ENCODE measurements at places on chromosomes 5 and 9.

GRCh38 chr5:2459251-2459650 is 292.2 kb downstream of the IRX2 start:
- DNase-seq = no peak

- DNase-seq = no peak
Observed at GRCh38 chr5:270340-270739, 1.1 kb upstream of the PDCD6 start.

DNA sequence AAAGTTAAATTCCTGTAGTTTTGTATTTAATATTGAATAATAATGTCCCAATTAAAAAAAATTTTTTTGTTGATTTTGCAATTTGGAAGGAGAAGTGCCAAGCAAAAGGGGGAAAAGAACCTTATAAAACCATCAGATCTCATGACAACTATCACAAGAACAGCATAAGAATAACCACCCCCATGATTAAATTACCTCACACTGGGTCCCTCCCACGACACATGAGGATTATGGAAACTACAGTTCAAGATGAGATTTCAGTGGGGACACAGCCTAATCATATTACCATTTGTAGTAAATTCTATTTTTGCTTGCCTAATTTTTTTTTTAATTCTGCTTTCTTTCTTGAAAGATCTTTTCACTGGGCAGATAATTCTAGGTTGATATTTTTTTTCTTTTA is 33.4 kb upstream of the FCHO2 start:
- DNase-seq = no peak

DNA sequence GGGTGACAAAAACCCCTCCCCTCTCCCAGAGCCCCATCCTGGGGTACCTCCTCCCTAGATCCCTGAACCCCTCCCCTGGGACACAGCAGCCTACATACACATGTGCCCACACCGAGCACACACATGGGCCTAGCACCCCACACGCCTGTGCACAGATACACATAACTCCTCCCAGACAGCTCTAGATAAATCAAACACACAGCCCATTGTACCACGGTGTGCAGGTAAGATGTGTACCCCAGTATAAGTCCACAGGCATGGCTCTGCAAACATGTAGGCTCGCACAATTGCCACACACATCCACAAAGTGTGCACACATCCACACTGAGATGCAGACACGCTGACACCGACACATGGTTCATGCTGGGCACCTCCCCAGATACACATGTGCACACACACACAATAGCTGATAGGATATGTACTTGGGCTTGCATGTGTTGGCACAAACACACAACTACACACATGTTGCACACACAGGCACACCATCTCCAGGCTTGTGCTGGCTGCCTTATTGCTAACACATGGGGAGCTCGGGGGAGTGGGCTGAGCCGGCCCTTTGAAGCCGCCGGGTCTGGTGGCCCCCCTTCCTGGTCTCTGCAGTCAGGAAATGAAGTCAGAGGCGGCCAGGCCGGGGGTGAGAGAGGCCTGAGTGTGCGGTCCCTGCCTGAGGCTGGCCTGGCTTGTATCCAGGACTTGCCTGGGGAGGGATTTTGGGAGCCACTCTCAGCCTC is 30.2 kb downstream of the GOLGA2 start:
- DNase-seq = no peak

DNA sequence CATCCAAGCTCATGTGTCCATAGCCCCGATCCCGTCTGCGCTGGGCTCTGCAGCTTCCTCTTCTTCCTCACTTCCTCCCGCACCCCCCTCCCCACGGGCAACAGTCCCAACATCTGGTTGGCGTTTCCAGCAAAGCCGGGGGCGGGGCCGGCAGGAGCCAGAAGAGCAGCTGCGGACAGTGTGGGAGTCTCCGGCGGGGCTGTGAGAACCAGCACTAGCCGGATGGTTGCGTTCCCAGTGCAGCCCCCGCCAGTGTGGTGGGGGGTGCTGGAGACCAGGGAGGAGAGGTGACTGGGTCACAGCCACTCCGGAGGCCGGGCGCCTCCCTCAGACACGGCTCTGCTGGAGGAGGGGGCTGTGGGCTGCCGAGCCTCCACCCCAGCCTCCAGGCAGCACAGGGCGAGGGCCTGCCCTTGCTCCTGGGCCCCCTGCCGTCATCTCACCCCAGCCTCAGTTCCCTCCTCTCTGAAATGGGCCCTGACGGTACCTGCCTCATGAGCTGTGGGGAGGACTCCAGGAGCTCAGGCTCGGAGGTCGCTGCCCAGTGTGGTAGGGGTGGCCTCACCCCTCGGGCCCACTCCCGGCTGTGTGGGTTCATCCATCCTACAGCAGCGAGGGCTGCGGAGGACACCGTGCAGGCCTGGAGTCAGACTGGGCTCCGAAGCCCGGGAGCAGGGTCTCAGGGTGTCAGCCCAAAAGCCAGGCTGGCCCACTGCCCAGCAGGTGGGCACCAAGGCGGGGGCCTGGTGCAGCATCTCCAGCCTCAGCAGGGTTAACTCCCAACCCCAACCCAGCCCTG is 41.5 kb upstream of the NOTCH1 start:
- no peak for DNase-seq

DNA sequence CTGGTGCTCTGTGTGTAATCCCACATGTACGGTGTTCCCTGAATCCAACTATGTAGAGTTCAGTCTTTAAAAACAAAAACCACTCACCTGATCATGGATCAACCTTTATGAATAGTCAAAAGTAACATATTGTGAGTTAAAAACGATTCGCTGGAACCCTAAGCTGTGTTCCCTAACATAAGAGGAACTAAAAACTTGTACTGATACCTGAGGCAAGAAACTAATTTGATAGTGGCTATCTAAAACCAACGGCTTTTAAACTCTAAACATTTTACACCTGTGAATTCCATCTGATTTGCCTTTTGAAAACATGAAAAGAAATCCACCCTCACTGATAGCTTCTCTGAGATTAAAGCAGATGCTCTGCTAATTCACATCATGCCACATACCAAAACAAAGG is 101.5 kb downstream of the DEPDC1B start:
- DNase-seq = no peak

DNA sequence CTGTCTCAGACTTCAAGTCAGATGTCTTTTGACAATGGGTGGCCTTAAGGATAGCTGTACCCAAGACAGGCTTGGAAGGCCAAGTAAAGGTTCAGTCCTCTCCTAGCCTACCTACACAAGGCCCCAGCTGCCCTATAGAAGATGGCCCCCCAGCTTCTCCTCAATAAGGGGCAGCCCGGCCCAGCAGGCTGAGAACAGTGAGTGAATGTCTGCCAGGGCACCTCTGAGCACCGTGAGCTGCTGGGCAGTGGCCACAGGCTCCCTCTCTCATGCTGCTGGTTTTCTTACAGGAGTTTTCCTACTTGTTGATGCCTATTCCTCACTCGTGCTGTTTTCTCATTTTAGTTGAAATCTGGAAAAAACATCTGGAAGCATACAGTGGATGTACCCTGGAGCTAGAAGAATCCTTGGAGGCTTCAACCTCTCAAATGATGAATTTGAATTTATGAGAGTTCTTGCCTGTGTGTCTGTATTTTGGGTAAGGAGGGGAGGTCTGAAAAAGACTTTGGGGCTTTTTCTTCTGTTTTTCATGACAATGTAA is 40.1 kb downstream of the SECISBP2 start:
- DNase-seq = no peak

DNA sequence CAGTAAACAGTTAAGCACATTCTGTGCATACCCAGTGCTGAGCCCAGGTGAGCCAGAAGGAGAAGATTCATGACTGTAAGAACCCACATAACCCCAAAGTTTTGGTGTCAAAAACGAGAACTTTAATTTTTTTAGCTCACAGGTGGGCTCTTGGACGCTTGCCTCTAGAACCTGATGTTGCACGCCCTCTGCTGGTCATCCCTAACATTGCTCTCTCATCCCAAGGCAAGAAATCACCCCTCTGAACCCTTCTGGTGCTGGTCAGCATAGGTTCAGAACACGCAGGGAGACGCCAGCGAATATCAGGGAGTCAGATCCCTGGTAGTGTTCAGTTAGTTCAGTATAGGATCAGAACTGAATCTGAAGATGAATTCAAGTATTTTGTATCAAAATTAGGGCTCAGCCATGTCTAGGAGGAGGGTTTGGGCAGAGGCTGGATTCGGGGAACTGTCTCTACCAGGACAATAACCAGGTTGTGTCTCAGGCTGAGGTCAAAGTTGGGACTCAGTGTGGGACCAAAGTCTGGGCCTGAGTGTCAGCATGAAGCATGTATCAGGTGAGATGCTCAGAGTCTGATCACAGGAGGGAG is 4.1 kb upstream of the DNAJB5 start:
- peak; percentile 65 for DNase-seq

GRCh38 chr9:135187365-135187764 is 99.9 kb downstream of the OLFM1 start:
- DNase-seq = no peak

DNA sequence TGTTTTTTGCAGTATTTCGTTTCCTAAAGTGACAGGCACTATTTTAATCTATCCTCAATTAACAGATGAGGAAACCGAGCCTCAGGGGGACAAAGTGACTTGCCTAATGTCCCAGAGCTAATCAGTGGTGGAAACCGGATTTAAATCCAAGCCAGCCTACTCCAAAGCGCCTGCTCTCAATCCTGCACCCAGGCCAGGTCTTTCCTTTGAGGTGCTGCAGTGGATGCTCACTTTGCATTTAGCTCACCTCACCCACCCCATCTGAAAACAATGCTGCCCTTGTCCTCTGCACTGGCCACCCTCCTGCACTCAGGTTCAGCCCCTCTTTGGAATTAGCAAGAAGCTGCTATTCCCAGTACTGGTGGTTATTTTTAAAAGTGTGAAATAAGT is 16.0 kb downstream of the ANGPTL2 start:
- DNase-seq = no peak

DNA sequence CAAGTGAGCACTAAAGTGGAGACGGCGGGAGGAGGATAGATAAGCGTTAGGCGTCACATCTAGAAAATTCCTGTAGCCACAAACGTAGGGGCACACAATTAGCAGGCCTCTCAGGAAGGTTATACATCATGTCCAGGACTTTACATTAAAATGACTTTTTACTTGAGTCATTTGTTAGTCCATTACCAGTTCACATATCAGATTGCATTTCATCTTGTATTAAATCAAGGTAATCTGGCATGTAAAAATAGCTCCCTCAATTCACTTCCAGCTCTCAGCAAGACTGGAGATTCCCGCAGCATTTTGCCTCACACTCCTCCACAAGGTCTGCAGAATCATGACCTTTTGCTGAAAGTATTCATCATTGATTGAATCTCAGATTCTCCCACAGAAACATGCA is 118.8 kb downstream of the PRDM6 start:
- DNase-seq = no peak

GRCh38 chr5:73796164-73797131 is 170.5 kb downstream of the ARHGEF28 start:
- DNase-seq = peak; percentile 2

DNA sequence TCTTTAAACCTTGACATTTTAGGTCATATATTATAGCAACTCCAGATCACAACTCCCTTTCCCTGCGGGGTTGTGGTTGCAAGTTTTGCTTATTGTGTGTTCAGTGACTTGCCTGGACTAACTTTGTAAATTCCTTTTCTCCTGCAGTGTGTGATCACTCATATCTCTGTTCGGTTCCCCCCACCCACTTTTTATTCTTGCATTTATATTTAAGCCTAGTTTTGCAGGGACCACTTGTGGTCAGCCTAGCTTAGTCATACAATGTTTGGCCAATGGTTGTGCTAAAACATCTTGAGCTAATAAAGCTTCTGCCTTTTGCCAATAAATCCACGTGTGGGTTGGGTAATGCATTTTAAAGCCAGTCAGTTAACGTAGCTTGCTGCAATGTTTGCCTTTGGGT is 146.5 kb upstream of the IRX4 start:
- no peak for DNase-seq

- DNase-seq = peak; percentile 64
Observed at GRCh38 chr9:128735373-128735772, 11.4 kb upstream of the ZDHHC12 start.

DNA sequence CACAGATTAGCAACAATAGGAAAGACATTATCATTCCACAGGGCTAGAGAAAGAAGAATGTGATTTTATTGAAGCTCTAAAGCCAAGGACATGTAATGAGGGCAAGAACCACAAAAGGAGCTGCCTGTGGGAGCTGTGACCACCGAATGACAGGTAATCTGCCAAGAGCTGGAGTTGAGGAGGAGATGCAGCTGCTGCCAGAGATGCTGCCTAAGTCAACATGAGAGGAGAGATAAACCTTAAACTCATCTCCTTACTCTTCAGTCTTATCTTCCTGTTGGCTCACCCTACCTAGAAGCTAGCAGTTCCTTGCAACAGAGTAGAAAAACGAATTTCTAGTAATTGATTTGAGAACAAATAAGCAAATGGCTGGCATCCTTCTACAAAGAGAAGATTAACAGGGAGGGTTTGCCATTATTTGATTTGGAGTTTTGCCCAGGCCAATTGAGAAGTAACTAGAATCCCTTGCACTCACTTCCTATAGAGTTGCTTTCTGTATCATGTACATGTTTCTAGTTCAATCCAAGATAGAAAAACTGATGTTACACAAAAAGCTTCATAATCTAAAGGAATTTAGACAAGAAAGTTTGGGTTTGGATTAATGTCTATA is 539.2 kb downstream of the TLE1 start:
- no peak for DNase-seq

DNA sequence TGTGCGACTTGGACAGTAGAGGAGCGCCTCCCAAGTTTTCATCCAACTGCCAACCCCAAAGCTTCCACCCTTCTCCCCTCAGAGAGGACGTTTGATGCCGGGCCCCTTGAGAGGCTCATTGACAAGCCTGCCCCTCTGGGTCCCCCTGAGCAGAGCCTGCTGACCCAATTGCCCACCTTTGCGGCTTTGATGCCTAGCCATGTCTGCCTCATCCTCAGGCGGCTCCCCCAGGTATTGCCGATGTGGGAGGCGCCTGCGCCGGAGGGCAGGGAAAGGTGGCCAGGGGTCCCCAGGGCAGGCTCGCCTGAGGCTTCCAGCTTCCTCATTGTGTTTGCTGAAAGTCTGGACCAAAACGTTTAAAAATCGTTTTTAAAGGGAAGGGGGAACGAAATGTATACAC is 1.4 kb downstream of the ODF2 start:
- no peak for DNase-seq

DNA sequence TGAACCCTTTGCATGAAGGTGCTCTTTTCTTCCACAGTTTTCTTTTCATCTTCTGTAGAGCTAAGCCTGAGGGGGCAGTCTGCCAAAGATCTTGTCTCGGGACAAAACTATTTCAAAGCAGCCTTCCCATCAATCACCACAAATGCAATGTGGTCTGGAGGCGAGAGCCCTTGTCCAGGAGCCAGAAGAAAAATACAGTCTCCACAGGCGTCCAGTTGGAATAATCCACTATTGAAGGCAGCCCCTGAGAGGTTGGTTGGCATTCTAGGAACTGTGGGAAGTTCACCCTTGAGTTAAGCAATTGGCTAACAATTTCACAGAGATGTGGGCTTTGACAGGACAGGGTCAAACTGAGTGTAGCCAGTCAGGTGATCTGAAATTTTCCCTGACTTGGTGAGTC is 72.0 kb downstream of the SEMA6A start:
- no peak for DNase-seq

DNA sequence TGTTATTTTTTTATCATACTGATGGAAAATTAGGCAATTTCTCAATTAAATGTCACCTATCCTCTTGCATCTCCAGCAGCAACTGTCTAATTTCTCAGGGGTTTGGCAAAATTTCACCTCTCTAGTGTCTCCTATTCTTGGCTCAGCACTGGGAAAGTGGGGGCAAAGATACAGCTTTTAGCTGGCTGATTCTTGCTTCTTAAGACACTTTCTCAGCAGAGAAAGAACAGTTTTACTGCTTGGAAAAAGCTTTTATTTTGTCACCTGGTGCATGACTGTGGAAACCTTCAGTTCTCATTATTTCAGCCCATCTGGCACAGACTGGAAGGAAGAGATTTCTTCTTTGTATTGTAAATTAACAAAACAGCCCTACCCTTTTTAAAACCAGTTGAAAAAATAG is 283.6 kb upstream of the SGCD start:
- DNase-seq = no peak

- DNase-seq = no peak
Observed at GRCh38 chr5:132901036-132901435, 27.6 kb downstream of the LEAP2 start.

All from cerebellum (tissue), 4 donors.